ENCODE measurements at places on chromosomes 7 and 10.
A peak's percentile ranks its signal among the peaks of the same experiment; 100 is the strongest.

GRCh38 chr10:86785037-86785436, 28.6 kb downstream of the BMPR1A start:
- no peak for DNase-seq

DNA sequence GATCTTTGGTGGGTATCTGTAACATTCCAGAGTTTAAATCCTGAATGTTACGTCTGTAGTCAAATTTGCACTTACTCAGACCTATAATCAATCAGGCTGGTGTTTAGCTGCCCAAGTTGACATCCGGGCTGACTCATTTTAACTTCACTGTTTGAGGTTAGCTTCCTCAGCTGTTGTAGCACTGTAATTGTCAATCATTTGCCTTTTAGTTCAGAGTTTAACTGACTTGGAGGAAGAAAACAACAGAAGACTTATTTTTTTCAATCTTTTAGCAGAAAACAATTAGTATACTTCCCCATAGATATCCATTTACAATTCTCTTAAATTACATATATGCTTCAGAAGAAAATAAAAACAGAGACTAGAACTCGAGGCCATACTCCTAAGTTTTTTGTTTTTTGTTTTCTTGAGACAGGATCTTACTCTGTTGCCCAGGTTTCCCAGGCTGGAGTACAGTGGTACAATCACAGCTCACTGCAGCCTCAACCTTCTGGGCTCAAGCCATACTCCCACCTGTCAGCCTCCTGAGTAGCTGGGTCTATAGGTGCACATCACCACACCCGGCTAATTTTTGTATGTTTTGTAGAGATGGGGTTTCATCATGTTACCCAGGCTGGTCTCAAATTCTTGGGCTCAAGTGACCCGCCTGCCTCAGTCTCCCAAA, 38.5 kb upstream of the LRRC17 start:
- DNase-seq: no peak

GRCh38 chr10:11165591-11166543, 148.2 kb downstream of the CELF2 start:
- peak; percentile 74 for DNase-seq

DNA sequence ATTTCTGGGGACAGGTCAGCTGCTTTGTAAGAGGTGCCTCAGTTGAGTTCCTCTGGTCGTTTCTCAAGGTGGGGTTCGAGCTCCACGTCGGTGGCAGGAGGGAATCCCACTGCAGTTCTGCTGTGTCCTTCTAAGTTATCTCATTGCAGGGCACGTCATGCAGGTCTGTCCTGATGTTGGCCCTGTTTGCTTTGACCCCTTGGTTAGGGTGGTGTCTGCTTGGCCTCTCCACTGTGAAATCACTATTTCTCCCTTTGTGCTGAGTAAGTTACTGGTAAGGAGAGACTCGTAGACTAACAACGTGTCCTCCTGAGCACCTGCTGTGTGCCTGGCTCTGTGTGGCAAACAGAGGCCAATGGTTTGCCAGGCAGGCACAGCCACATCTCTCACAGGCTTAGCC, 372.9 kb upstream of the ZMIZ1 start:
- DNase-seq: no peak

- no peak for DNase-seq
Measured at GRCh38 chr10:44198096-44198779, 186.7 kb downstream of the CXCL12 start.

- no peak for DNase-seq
Measured at GRCh38 chr10:34427911-34428216, 387.2 kb downstream of the PARD3 start.

DNA sequence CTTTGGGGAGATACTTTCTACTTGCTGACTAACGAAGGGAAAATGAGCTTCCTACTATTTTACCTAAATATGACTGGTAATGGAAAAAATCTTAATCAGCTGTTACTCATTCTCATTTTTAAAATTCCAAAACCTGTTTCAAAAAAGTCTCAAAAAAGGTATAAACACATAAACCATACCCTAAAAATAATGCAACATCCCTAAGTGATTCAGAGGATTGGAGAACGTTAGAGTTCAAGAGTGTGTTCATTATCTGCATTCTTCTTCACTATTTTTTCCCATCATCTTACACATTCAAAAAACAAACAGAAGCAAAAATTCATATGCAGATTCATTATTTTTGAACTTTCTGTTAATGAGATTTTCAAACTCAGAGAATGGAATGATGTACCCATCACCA, 150.4 kb upstream of the GNAI1 start:
- DNase-seq: no peak

GRCh38 chr7:69047151-69047754, 551.0 kb upstream of the AUTS2 start:
- no peak for DNase-seq

GRCh38 chr10:74927701-74928100, 101.3 kb downstream of the KAT6B start:
- DNase-seq: no peak

GRCh38 chr10:79409726-79410085, 35.7 kb downstream of the ZCCHC24 start:
- no peak for DNase-seq

GRCh38 chr10:118664321-118664720, 68.9 kb upstream of the PRLHR start:
- no peak for DNase-seq

GRCh38 chr7:36278620-36279172, 111.0 kb upstream of the ANLN start:
- no peak for DNase-seq

GRCh38 chr7:106813705-106814305, 51.3 kb upstream of the PIK3CG start:
- no peak for DNase-seq

- DNase-seq: peak; percentile 79
Measured at GRCh38 chr7:519484-520390, at the start of gene PDGFA. Gene PDGFA, minus strand, starts transcription at chr7:519846. Its CDS starts 845 bp downstream, at chr7:519001.

- no peak for DNase-seq
Measured at GRCh38 chr7:99027241-99027640, 116.7 kb downstream of the SMURF1 start.

GRCh38 chr7:67625257-67625737, 628.7 kb downstream of the TYW1 start:
- peak; percentile 87 for DNase-seq

- peak; percentile 26 for DNase-seq
Measured at GRCh38 chr10:22252801-22253579, 35.2 kb upstream of the EBLN1 start.

DNA sequence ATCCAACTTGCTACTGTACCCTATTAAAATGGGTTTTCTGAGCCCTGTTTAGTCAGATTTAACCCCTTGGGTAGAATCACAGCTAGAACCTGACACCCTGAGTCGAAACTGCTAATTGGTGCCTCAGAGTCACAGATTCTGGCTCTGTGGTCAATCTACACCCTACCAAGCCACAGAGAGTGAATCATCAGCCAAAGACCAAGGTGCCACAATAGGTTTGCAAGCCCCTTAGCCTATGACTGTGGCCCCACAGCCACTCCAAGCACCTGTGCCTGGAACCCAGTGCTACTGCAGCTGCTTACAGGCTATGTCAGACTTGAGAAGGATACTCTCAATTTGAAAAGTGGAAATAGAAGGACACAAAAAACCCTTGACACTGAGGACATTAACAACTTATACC, 202.8 kb upstream of the KCND2 start:
- DNase-seq: no peak

DNA sequence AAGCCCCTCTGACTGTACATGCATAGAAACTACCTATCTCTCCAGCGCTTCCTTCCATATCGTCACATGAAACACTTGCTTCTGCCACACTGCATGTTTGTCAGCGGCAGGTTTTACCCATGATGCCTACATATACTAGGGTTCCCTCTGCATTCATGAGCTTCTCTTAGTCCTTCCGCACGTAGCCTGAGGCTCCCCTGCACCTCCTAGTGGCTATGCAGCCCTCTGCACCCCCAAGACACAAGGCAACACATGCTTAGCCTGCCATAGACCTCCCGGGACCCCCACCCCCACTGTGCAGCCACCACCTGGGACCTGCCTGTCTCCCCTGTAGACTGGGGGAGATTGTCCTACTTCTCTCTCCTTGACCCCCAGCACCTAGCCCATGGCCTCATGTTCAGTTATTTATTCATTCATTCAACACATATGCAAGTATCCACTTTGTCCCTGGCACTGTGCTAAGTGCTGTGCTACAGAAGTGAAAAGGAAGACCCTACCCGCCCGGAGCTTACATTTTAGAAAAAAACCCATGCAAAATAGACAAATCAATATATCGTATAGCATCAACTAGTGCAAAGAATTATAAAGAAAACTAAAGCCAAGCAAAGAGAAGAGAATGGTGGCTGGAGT, 23.5 kb downstream of the TMEM273 start:
- peak; percentile 70 for DNase-seq

DNA sequence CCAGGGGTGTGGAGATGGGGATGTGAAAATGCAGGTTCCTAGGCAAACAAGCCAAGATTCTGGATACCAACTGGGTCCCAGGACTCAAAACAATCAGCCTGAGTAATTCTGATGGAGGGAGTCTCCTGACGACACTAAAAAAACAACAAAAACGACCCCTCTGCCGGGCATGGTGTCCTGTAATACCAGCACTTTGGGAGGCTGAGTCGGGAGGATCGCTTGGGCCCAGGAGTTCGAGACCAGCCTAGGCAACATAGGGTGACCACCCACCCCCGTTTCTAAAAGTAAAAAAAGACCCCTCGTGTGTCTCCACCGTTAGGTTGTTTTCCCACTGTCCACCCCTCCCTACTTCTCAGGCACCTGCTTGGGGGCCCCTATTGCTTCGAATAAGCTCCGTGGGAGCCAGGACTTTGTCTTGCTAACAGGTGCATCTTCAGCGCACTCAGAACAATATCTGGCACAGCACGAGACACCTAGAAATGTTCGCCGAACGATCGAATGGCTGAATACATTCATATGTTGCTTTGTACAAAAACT, 743 bp upstream of the NRF1 start:
- DNase-seq: no peak

DNA sequence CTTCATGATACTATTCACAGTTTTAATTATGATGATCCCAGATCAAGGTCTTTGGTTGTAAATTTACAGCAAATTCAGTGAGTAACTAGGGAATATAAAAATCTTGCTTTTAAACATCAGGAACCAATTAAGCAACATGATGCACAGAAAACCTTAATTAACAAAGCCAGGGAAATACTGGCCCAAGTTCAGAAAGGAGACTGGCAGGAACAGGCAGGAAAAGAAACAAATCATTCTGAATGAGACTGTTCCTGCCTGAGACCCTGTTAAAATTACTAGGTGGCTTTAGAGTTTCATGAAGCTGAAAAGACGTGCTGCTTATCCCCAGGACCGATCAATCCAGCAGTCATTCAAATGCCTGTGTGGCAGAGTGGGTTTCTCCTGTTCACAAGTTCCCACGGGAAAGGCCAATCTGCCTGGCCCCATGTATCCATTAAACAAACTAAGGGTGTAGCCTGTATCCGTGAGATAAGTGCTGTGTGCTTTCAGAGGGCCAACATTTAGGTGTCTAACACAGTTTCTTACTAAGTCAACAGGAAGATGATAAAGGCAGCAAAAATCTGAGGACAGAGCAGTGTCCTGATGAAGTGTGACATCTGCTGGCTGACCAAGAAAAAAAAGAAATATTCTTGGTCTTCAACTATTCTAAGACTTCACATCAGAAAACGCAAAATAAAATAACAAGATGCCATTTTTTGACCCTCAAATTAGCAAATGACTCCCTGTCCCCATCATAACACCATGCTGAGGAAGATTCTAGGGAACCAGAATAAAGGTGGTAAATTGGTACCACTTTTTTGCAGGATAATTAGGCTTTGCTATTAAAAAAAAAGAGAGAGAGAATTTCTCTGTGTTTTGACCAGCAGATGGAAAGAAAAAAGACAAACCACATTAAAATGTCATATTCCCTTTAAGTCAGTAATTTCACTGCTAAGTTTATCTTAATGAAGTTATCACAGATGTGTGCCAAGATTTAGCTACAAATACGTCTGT, 34.2 kb downstream of the PUS7 start:
- DNase-seq: no peak

DNA sequence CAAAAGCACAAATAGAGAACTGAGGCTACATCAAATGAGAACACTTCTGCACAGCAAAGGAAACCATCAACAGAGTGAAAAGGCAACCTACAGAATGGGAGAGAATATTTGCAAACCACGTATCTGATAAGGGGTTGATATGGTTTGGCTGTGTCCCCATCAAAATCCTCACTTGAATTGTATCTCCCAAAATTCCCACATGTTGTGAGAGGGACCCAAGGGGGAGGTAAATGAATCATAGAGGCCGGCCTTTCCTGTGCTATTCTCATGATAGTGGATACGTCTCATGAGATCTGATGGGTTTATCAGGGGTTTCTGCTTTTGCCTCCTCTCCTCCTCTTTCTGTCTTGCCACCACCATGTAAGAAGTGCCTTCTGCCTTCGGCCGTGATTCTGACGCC, 120.6 kb upstream of the FRMD4A start:
- DNase-seq: no peak

DNA sequence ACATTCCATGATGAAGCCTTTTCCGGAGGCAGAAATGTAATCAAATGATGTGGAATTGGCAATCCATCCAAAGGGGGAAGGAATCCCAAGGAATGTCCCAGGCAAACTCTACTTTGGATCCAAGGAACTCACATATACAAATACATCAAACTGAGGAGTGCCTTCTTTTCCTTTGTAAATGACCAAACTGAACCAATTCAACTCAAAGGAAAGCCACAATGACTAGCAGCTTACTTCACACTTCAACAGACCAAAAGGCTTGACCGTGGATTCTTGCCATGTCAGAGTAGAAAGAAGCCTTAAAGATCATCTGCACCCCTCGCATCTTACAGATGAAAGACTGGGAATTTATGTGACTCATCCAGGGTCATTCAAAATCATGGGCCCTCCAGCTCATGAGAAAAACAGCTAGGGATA, 79.7 kb upstream of the MACROH2A2 start:
- no peak for DNase-seq

DNA sequence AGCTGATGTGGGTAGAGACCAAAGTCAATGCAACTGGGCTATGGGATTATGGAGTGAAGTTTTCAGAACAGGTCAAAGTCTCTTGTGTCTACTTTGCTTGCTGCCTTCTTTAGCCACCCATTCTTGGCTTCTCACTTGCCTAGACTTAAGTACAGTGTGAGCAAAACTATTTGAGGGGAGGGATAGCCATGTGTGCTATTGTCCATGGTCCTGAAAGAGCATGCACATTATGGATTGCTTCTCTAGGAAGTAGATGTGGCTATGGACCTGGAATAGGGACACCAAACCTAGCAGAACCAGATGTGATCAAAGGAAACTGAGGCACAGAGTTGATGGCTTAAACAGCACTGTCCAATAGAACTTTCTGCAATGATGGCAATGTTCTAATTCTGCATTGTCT, 81.9 kb upstream of the ZNF800 start:
- peak; percentile 38 for DNase-seq

GRCh38 chr10:74306227-74306982, 155.4 kb downstream of the ADK start:
- DNase-seq: no peak

DNA sequence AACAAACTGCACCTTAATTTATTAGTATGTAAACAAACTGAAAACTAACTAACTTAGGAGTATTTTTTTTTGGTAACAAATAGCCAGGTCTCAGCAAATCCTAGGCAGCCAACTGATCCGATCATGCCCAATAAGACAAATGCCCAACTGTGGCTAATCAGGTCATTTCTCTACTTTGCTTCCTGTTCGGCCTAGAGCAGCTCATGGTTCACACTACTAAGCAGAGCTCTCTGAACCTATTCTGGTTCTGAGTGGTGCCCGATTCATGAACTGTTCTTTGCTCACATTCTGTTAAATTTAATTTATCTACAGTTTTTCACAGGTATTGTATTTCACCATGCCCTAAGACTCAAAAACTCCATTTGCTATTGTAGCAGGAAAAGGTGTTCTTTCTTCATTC, 55.1 kb downstream of the CCDC3 start:
- DNase-seq: no peak

Data from iPS-NIHi11 (cell line).